NCI-H1417 treated with DMSO at 0.1 percent for 48 hours (cell line): ENCODE measurements at places on chromosomes 13 and 19.
A peak's percentile ranks its signal among the peaks of the same experiment; 100 is the strongest.

DNA sequence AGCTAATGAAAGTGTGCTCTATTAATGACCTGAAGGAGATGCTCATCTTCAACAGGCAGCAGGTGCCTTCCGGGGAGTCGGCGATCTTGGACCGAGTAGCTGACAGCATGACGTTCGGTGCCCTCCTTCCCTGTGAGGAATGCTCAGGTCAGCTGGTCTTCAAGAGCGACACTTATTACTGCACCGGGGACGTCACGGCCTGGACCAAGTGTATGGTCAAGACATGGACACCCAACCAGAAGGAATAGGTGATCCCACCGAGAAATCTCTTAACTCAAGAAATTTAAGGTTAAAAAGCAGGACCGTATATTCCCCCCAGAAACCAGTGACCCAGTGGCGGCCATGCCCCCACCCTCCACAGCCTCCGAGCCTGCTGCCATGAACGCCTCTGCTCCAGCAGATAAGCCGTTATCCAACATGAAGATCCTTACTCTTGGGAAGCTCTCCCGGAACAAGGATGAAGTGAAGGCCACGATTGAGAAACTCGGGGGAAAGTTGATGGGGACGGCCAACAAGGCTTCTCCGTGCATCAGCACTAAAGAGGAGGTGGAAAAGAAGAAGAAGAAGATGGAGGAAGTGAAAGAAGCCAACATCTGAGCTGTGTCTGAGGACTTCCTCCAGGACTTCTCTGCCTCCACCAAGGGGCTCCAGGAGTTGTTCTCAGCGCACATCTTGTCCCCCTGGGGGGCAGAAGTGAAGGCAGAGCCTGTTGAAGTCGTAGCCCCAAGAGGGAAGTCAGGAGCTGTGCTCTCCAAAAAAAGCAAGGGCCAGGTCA, 22.8 kb upstream of the ANKRD10 start:
- DNase-seq, result no peak

- DNase-seq, result no peak
Observed at GRCh38 chr13:76425935-76426334, 460.3 kb downstream of the KCTD12 start.

- DNase-seq, result no peak
Observed at GRCh38 chr13:26896986-26897668, 136.5 kb upstream of the GPR12 start.

- no peak for DNase-seq
Observed at GRCh38 chr13:90412980-90413379, 934.5 kb upstream of the MIR17HG start.

DNA sequence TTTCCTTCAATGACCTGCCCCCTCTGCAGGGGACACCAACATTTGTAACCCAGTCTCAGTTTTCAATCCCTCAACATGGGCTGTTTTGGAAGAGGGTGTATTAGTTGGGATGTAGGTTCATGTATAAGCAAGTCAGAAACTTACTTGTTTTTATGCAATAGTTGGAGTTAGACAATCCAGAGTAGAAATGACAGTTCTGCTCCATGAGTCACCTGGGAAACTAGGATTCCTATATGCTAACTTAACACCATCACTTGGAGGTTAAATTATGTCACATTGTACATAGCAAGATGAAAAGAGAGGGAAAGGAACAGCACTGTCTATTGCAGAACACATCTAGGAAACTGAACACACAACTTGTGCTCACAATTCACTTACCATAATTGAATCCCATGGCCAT, 436.4 kb downstream of the RFC3 start:
- DNase-seq, result no peak

- DNase-seq, result no peak
Observed at GRCh38 chr19:48290401-48290770, 20.5 kb downstream of the ZNF114 start.

- DNase-seq, result no peak
Observed at GRCh38 chr19:14432791-14433553, at the start of gene PKN1. Gene PKN1, plus strand, starts transcription at chr19:14433306. Its CDS starts 216 bp downstream, at chr19:14433522.

DNA sequence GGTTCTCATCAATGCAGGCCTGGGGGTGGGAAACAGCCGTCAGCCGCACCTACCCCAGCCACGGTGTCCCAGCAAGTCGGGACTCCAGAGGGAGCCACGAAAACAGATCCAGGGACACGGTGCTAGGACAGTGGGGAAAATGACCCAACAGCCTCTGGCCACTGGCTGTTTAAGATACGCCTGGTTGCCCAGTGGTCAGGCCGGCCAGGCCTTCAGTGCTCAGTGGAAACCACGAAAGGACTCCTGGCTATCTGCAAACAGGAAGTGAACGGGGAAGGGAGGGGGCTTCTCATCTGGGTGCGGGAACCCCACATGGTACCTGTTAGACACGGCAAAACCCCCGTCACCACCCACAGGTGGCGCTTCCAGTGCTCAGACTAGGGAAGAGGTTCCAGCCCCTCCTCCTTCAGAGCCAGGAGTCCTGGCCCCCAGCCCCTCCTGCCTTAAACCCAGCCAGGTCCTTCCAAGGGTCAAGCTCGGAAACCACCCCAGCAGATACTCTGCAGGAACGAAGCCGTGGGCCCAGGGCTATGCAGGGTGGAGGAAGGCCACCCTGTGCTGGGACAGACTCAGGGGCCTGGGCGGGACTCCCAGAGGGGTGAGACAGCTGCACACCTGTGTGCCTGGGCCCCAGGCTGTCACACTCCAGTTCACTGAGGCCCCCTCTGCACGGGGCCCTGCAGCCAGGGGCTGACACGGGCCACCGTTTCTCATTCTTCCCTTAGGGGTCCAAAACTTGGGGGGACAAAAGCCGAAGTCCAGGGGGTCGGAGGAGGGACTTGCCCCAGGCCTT, 4.5 kb downstream of the PPP1R12C start:
- DNase-seq, result no peak

- DNase-seq, result no peak
Observed at GRCh38 chr19:18287836-18288772, 6.7 kb upstream of the JUND start.

- no peak for DNase-seq
Observed at GRCh38 chr19:5863030-5863665, 7.2 kb downstream of the FUT5 start.

GRCh38 chr19:45637890-45638667, 1.1 kb downstream of the EML2 start:
- DNase-seq, result no peak

- no peak for DNase-seq
Observed at GRCh38 chr13:85659493-85659892, 139.7 kb downstream of the SLITRK6 start.

DNA sequence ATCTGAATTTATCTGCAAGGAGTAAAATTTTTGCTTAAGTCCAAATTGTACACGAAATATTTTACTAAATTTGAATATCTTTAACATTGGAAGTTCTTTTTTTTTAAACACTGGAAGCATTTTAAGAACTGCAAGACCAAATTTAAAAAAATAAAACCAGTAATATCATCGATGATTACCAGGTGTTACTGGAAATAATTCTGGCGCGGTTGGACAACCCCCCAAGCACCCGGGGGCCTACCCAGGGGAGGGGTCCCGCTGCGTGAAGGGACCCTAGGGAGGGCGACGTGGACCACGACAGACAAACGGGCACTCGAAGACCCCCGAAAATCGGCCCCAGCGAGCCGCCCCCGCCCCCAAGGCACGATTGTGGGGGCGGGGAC, 12.6 kb upstream of the JSRP1 start:
- no peak for DNase-seq

- DNase-seq, result peak; percentile 35
Observed at GRCh38 chr19:12788682-12789097, 2.6 kb upstream of the JUNB start.

DNA sequence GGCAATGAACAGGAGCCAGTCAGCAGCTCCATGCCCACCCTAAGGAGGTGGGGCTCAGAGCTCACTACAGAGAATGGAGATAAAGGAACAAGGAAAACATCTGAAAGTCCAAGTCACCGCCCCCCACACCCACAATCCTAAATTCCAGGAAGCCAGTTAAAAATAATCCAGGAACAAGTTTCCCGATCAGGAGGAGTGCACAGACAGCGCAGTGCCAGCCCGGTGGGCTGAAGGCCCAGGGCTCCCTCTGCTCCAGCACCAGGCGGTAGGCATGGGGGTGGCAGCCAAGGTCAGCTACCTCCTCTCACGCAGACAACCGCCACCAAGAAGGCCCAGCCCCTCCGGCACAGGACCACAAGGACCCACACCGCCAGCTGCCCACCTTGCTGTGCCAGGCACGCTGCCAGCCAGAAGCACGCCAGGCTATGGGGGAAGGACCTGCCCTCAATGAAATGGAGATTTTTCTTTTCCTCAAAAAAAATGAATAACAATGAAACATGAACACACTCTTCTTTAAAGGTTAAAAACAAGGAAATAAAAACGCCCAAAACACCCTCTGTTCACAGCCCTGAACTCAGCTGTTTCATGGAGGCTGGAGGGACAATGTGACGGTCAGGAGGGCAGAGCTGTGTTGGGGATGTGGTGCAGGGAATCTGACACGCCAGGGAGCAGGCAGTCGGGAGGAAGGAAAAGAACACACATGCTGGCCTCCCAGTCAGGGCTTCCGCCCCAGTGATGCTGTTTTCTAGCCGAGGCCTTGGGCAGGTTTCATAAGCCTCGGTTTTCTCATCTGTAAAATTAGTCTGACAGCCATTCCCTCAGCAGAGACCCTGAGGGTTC, 11.0 kb downstream of the STK24 start:
- no peak for DNase-seq

GRCh38 chr13:88729605-88730004, 1058.4 kb downstream of the SLITRK5 start:
- DNase-seq, result no peak

DNA sequence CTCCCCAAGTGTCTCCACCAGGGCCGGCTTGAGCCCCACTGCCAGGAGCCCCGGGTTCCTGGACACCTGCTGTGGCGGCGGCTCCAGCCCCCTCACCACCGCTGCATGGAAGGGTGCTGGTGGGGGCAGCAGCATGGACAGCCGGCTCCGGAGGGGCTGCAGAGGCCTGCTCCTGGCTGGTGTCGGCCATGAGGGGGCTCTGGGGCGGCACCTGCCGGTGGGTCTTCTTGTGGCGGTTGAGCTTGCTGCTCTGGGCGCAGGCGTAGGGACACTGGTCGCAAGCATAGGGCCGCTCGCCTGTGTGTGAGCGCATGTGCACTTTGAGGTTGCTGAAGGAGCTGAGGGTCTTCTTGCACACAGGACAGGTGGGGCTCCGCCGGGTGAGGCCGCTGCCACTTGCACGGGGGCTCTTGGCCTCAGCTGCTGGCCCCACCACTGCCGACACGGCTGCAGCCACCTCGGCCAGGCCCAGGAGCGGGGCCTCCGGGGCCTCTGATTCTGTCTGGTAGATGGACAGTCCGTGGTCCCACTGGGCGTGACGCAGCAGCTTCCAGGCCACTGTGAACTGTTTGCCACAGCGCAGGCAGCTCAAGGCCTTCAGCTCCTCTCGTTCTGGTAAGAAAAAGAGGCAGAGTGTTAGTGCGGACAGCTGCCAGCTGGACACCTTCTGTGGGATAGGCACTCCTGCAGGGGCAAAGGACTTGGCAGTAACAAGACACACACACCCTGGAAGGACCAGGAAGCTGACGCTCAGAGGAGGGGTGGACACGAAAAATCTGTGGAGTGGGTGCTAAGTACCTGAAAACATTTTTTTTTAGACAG, 4.1 kb downstream of the ZNF296 start:
- DNase-seq, result no peak

DNA sequence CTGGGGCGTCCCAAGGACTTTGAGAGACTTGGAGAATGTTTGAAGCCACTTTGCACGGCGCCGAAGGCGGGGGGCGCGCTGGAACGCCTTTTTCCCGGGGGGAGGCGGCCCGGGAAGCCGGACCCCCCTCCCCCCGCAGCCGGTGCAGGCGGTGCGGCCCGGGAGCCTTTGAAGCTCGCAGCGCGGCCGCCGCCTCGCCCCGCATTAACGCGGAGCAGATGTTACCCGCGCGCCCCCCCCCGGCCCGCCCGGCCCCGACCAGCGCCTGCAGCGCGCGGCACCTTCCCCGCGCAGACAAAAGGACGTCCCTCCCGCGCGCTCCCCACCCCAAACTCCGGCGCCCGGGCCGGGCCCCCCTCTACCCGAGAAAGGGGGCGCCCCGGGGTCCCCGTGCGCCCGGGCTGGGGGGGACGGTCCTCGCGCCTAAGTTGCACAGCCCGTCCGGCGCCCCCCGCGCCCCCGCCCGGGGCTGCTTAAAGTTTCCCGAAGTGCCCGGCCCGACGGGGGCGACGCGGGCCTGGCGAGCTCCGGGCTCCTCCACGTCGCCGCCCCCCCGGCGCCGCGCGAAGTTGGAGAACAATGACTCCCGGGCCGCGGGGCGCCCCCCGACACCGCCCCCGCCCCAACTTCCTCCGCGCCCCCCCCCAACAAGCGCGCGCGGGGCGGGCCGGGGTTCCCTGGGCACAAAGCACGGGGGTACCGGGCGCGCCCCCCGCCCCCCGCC, 685 bp downstream of the TCF3 start:
- DNase-seq, result no peak

DNA sequence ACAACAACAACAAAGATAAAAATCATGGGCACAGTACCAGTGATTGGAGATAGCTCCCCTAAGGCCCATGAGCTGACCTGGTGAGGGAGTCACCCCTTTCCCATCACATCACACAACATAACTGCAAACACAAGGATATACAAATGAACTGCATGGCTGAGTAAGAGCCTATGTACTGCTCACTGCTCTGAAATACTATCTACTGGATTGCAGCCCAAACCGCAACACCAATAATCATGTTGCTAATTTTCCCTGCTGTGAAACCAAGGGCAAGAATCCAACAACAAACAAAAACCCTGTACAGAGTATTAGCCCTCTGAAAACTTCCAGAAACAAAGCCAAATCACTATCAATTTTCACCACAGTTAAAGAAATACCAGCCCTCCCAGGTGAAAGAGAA, 1893.2 kb downstream of the PCDH9 start:
- DNase-seq, result no peak

GRCh38 chr13:21075379-21076249, 14.2 kb upstream of the LATS2 start:
- no peak for DNase-seq

DNA sequence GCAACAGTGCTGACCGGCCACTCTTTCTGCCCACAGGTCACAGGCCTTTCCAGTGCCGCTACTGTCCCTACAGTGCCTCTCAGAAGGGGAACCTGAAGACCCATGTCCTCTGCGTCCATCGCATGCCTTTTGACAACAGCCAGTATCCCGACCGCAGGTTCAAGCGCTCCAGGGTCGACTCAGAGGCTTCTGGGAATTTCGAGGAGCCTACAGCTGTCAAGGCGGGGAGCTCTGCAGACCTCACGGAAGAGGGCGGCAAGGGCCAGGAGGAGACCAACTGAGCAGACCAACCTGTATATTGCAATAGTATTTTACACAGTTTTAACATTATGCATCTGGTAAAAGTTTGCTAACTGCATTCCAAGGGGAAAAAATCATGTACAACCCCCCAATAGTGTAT, 338.5 kb downstream of the ZNF536 start:
- DNase-seq, result no peak
